Aorta (tissue), 5 donors: ENCODE measurements at places on chromosomes 6 and 20. TPM values are rescaled to one million over a fixed set of nuclear protein-coding genes. Genes with fewer than 3 reads are reported as not detected.

BYSL gene
- total RNA-seq = 9.7 TPM

DNA sequence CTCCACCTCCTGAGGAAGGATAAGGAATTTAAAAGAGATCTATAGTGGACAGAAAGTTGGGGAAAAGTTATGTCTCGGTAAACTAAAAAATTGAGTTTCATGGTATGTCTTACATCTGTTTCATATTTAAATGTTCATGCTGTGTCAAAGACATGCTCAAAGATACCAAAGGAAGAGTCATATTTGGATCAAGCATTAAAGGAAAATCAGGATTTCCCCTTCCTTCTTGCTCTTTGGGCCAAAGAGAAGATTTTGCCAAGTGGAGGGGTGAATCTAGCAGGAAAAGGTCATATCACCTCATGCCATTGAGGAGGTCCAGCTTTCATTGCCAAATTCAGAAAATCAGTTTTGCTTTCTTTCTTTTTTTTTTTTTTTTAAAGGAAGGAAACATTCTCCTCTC, 192.4 kb downstream of the OGFRL1 start:
- no peak for DNase-seq

DNA sequence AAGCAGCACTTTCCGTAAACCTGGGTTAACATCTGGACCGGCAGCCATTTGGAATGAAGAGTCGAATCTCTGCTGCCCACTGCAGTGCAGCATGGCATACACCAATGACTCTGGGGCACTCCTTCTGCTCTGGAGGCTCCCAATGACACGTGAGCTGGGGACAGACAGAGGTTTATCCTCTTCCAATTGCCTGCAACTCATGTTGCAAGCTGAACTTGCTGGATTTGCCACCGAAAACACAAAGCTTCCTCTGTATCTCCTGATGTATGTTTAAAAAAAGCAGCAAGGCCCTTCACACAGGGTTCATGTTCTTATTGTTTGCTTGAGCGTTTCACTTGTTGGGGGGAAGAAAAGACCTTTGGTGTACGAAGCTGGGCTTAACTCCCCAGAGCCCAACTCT, 10.8 kb downstream of the NCOA5 start:
- no peak for DNase-seq

GRCh38 chr20:54063992-54064676, 6.3 kb downstream of the BCAS1 start:
- DNase-seq = no peak

- no peak for DNase-seq
Measured at GRCh38 chr6:157758516-157759023, 64.5 kb upstream of the SNX9 start.

DNA sequence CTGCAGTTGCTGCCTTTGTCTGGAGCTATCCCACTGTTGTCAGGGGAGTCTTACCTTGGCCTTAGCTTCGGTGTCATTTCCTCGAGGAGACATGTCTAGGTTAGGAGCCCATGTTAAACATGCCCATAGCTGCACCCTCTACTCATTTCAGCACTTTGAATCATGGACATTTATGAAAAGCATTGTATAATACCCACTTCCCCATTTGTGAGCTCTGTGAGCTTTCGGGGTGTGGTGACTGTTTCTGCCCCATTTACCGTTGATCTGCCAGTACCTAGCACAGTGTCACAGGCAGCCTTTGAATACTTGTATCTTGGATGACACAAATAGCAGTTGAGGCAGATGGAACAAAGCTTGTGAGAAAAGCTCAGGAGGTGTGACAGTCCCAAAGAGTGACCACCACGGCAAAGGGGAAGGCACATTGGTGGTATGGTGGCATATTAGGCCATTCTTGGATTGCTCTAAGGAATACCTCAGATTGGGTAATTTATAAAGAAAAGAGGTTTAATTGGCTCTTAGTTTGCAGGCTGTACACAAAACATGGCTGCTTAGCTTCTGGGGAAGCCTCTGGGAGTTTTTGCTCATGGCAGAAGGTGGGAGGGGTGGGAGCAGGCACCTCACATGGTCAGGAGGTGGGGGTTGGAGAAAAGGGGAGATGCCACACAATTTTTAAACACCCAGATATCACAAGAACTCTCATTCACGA, 42.0 kb downstream of the JARID2 start:
- no peak for DNase-seq

- DNase-seq = no peak
Measured at GRCh38 chr20:21862259-21862946, 156.9 kb downstream of the PAX1 start.

DNA sequence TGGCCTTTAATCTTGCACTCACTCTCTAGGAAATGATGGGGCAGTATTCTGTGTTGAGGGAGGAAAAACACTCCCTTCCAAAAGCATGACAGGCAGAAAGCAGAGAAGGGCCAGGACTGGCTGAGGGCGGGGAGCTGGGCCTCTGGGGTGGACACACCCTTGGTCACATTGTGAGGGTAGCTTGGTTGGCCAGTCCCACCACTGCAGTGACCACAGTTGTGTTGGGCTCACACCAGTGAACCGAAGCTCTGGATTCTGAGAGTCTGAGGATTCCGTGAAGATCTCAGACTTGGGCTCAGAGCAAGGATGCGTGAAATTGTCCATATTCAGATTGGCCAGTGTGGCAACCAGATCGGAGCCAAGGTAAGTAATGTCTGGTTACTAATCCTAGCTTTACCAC, at the start of gene TUBB1:
Gene TUBB1 (plus strand): TSS at position 213 of the 400 bp plus-strand sequence. CDS start 94 bp downstream, at position 307.
- DNase-seq = no peak
